Activated CD8-positive, alpha-beta memory T cell treated with anti-CD3 and anti-CD28 coated beads, Interleukin-2, amount 50 U/mL, for 4 hours (primary cell): ENCODE measurements at places on chromosomes 11 and 22.

DNA sequence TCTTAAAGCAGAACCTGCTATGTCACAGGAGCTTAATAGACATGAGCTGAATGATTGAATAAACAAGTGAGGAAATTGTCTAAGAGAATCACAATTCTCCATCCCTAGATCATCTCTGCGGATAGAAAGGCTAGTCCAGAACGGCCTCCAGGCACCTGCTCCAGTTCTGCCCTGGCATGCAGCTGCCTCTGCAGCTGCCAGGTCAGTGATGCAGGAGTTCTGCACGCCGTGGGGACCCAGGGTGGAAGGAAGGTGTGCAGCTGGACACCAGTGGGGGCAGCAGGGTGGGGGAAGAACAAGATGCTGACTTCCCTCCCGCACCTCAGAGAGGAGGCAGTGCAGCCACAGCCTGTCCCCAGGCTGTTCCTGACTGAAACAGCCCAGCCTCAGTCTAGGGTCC lies 192.1 kb upstream of the NCAM1 start:
- DNase-seq, result no peak

GRCh38 chr11:118918128-118918685 lies 7.5 kb downstream of the BCL9L start:
- DNase-seq, result no peak

DNA sequence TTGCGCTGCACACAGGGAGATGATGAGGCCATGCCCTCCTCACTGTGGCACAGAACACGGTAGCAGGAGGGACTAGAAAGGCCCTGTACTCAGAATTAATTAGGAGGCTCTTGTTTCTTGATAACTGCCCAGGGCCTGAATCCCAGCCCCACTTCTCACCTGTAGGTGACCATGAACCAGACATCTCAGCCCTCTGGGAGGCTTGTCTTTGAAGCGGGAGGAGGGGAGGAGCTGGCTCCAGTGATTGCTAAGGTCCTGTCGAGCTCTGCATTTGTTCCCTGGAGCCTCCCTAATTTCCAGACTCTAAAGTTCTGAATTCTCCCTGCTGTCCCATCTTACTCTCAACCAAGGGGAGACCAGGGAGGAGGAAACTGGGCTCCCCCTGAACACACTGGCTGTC lies 19.8 kb upstream of the OAF start:
- DNase-seq, result no peak

GRCh38 chr22:30732426-30732825 lies 37.8 kb downstream of the OSBP2 start:
- DNase-seq, result no peak

DNA sequence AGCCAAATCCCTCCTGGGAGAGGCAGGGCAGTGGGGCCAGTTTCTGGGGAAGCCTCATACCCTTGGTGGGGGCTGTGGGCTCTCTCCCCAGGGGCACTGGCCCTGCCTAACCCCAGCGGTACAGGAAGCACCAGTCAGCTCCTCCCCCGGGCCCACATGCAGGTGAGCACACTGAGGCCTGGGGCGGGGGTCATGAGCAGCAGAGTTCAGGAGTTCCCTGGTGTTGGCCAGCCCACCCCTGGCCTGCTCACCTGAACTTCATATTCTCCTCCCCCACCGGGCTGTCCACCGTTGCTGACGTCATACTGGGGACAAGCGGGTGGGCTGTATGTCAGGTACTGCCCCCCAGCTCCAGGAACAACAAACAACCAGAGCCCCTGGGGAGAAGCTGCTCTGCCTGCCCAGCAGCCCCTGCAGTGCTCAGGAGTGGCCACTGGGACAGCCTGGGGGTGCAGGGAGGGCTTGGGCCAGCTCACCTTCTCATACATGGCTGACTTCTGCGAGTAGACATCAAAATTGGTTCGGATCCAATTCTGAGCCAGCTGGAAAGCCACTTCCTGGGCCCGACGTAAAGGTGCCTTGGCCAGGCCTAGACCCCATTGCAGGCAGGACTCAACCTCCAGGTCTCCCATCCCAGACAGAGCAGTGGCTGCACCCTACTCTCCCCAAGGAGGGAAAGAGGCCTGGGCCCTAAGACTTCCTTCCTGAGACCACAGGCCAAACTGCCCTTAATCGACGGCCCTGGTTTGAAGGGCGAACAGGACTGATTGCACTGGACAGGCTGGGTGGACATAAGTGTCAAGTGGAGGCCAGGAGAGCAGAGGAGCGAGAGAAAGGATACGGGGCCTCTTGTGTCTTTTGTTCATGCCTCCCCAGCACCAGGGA lies 20.8 kb downstream of the TREH start:
- no peak for DNase-seq

- DNase-seq, result peak; percentile 29
Observed at GRCh38 chr22:31344578-31345330, 1.4 kb downstream of the PATZ1 start.

GRCh38 chr22:26615830-26616435 lies 1.9 kb downstream of the CRYBB1 start:
- no peak for DNase-seq

DNA sequence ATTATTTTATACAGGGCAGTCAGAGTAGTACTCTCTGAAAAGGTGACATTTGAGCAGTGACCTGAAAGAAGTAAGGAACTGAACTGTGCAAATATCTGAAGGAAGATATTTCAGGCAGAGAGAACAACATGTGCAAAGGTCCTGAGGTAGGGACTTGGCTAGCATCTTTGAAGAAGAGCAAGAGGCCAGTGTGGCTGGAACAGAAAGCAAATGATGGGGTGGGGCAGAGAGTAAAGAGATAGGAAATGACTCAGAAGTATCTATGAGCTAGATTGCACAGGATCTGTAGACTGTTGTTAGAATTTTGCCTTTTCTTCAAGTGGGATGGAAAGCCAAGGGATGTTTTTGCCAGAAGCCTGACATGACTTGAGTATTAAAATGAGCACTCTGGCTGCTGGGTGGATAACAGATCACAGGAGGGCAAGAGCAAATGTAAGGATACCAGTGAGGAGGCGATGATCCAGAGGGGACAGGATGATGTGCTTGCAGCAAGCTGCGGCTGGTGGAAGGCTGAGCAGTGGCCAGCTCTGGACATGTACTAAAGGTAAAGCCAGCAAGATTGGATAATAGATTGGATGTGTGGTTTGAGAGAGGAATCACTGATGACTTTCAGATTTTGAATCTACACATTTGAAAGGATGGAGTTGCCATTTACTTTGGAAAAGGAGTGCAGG lies 33.2 kb upstream of the TTC12 start:
- no peak for DNase-seq

DNA sequence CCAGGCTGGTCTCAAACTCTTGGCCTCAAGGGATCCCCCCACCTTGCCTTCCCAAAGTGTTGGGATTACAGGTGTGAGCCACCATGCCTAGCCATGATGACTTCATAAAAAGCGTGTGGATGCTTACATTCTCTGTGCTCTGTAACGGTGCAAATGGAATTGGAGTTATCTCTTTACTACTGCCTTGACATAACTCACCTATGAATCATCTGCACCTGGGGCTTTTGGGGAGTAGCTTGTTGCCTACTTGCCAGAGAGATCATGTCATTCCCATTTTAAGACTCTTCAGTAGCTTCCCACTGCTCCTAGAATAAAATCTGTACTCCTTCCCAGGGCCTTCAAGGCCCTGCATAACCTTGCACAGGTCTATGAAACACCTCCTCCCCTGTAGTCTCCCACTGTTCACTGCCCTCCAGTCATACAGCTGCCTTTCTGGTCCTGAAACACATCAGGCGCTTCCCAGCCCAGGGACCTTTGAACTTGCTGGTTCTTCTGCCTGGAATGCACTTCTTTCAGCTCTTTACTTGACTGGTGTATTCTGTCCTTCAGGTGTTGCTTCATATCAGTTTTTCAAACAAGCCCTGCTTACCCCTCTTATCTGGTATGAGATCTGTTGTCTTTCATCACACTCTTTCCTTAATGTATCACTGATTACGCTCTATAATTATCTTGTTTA lies 19.6 kb upstream of the MOGAT2 start:
- DNase-seq, result no peak

DNA sequence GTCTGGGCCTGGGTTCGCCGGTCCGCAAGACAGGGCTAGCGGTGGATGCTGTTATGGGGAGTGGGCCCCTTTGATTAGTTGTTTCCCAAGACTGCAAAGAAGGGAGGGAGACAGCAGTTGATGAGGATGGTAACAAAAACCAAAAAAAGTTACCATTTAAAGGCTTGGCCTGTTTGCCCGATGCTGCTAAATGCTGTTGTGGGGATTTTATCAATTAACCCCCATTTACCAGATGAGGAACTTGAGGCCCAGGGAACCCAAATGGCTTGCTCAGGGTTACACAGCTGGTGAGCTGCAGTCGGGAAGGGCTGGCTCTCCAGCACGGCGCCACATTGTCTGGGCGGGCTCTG lies 3.4 kb downstream of the TRPT1 start:
- no peak for DNase-seq

DNA sequence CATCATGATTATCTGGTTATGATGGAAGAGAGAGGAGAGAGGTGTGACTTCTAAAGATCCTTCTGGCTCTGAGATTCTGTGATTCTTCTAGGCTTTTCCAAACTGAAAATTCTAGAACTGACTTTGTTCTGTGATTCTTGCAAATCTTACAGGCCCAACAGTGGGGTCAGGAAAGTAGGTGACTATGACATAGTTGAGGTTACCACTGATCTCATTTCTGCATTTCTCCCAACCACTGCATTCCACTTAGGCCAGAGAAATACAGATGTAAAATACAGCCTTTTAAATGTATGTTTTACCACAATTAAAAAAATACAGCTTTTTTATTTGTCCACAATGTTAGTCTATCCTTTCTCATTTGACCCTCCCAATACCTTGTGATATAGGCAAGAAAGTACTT lies 83.7 kb downstream of the STIM1 start:
- DNase-seq, result no peak

DNA sequence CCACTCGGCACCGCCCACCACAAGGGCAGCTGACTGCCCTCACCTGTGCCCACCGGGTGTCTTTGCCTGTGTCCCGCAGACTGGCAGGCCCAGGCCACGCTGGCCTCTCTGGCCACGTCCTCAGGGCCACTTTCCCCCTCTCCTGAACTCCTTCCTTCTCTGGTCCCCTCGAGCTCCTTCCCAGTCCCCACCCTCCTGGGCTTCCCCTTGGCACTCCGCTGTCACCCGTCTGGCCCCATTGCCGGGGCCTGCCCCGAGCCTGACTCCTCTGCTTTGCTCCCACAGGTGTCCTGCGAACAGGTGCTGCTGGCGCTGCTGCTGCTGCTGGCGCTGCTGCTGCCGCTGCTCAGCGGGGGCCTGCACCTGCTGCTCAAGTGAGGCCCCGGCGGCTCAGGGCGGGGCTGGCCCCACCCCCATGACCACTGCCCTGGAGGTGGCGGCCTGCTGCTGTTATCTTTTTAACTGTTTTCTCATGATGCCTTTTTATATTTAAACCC lies 14.2 kb downstream of the MCAT start:
- DNase-seq, result no peak

- peak; percentile 17 for DNase-seq
Observed at GRCh38 chr11:114317787-114318137, 21.6 kb downstream of the NNMT start.

GRCh38 chr11:97107604-97108003 lies 717.8 kb downstream of the JRKL start:
- DNase-seq, result no peak

- no peak for DNase-seq
Observed at GRCh38 chr11:15967166-15967565, 389.2 kb downstream of the SOX6 start.

GRCh38 chr11:94563848-94564467 lies 3.2 kb upstream of the PIWIL4 start:
- DNase-seq, result no peak

DNA sequence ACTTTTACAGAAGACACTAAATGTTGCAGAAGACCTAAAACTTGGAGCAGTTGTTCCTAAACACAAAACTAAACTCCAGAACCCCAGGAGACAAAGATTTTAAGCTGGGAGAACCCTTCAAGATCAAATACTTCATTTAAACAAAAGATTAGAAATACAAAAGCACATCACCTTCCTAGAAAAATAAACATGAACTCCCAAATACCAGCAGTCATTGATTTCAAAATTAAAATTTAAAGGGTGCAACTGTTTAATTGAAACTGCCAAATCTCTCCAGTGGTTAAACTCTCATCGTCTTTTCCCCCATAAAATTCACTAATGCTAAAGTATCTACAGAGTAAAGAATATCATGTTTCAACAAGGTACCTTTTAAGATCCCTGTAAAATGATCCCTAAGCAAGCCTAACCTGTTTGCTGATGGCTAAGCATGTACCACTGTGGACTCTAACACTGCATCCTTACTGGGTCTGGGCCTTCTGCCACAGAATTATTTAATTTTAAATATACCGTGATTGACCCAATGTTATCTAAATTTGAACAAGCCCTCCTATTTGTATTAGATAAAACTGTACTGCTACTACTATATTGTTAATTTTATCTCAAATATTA lies 53.7 kb upstream of the CCDC34 start:
- DNase-seq, result no peak

GRCh38 chr11:32052215-32052614 lies 38.7 kb upstream of the RCN1 start:
- peak; percentile 45 for DNase-seq

GRCh38 chr11:63998558-63999348 lies 12.5 kb downstream of the OTUB1 start:
- DNase-seq, result no peak

- peak; percentile 6 for DNase-seq
Observed at GRCh38 chr11:2440646-2441045, 3.7 kb downstream of the TRPM5 start.

GRCh38 chr11:73365352-73366264 lies 10.6 kb upstream of the RELT start:
- no peak for DNase-seq

DNA sequence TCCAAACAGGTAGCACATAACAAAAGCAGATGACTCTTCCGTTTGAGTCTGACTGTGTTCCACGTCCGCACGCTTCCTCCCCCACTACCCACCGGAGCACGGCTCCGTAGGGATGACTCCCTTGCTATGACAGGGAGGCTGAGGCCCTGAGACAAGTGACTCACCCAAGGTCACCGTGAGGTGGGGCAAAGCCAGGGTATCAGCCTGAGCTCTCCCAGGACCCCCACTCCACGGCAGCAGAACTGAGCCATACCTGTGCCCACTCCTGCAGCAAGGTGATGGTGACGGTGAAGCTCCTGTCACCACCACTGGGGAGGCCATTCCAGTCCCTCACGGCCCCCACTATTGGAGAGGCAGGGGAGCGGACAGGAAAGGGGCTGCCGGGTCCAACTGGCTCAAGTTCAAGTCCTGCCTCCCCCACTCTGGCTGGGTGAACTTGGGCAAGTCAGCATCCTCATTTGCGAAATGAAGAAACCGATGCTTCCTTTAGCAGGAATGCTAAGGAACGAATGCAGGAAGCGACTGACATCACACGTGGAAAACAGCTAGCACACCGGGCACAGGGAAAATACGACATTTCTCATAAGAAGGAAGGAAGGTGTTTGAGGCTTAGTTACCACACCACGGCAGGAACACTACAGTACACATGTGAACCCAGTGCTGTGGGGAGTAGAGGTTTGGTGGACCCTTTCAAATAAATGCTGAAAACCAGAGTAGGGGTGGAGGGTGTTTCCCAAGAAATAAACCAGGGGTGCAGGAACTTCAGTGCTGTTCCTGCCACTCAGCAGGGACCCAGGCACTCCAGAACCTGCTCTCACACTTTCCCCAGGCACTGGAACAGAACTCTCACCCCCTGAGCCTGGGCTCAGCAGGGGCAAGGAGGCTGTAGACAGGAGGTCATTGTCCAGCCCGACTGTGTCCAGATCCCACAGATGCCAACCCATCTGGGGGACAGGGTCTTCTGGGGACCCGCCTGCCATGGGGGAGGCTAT lies 32.4 kb upstream of the CBX7 start:
- DNase-seq, result no peak
